ENCODE measurements at places on chromosomes 2 and 18.

GRCh38 chr2:195552581-195552980 lies 104.4 kb upstream of the SLC39A10 start:
- no peak for DNase-seq

GRCh38 chr2:187618813-187619212 lies 64.6 kb upstream of the TFPI start:
- no peak for DNase-seq

- DNase-seq: no peak
These were observed 1.5 kb upstream of the TRABD2A start for GRCh38 chr2:84882414-84882738.

DNA sequence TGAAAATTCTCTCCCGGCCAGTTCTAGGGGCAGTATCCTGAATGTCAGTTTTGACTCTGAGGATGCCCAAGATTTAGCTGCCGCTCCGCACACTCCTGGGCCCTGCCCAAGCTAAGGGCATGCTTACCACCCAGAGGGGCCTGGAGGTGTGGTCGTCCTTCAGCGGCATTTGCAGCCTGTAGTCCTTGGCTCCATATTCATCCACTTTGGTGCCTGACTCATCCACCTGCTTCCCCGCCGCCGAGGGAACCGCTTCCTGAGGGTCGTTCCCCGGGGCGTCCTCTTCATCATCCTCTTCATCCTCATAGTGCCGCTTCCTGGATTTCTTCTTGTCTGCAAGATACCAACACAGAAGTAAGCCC lies 577 bp downstream of the ERCC3 start:
- no peak for DNase-seq

GRCh38 chr18:36298126-36298741 lies 721 bp downstream of the FHOD3 start:
- DNase-seq: peak; percentile 70
